ENCODE measurements at places on chromosomes 7 and 10.
A peak's percentile ranks its signal among the peaks of the same experiment; 100 is the strongest.

DNA sequence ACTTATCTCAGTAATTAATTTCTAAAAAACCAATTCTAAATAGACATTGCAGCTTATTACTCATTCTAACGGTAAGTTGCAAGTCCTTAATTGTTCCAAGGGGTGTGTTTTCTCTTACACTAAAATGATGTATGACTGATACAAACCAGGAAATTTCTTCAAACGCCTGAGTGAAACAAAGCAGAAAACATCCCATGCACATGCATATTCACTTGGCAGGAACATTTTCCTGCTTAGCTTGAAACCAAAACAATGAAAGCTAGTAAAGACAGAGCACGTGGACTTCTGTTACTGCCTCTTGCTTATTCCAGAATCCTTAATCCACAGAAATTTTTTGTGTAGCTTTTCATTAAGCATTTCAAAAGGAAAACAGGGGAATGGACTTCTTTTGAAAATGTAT is 187.7 kb downstream of the MTERF1 start:
- DNase-seq = no peak

DNA sequence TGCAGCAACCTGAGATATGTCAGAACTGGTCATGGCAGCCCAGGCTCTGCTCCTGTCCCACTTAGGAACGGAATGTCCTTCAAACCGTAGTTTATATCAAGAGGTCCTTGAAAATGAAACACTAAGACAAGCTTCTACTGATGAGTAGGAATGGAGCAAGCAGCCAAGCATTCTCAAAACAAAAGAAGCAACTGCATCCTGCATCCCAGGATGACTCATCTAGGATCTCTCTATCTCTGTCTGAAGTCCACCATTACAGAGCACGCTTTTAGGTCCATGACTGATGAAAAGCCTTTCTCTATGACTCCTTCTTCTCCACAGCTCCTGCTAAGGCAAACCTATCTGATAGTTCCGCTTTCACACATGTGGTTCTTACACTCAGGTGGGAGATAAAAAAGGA is 16.3 kb downstream of the MBL2 start:
- DNase-seq = no peak

- no peak for DNase-seq
Observed at GRCh38 chr10:46084321-46085165, 38.5 kb upstream of the MSMB start.

DNA sequence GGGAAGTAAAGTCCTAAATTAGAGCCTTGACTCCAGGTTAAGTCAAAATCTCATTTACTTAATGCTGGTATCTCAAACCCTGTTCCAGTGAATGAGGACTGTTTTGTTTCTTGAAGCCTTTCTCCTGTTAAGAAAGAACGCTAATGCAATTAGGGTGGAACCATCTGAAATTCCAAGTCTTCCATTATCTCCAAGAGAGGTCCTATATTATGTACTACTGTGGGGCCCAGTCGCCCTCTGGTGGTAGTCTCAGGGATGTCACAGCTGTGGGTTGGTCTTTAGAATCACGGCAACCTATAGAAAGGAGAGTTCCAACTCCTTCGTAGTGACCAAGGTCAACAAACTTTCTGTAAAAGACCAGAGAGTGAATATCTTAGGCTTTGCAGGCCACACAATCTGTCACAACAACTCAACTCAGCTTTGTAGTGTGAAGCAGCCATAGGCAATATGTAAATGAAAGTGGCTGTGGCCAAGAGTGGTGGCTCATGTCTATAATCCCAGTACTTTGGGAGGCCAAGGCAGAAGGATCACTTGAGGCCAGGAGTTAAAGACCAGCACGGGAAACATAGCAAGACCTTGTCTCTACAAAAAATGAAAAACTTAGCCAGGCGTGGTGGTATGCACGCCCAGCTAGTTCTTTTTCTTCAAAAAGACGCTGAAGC is 9.3 kb downstream of the RPP38 start:
- DNase-seq = peak; percentile 52

GRCh38 chr10:132381741-132382140 is 15.3 kb upstream of the PWWP2B start:
- DNase-seq = no peak

- DNase-seq = no peak
Observed at GRCh38 chr10:108112218-108112617, 947.7 kb upstream of the SORCS1 start.

DNA sequence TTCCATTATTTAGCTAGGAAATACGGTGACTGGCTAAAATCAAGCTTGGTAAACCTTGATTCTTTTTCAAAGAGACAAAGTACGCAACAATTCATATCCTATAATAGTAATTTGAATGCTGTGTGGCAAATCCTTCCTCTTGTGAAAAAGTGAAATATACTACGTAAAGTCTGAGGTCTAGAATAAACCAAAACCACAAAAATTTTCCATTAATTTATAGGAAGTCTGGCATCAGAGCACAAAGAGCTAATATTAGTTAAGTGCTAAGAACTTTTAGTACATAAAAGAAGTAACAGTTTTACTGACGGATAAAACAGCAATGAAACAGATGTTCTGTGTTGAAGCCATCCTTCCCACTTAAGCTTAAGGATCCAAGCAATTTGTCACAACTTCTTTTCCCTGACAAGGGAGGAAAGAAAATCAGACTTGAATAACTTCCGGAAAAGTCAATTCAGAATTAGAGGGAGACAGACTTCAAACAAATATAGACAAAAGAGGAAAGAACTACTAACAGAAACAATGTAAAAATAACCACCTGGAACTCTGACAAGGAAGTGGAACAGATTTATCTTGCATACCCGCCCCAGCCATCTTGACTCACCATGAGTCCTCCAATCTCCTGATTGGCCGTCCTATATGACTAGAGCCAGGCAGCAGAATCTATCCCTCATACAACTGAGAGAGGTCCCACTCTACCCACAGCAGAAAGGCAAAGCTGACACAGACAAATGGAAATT is 34.6 kb downstream of the RHEB start:
- DNase-seq = no peak

DNA sequence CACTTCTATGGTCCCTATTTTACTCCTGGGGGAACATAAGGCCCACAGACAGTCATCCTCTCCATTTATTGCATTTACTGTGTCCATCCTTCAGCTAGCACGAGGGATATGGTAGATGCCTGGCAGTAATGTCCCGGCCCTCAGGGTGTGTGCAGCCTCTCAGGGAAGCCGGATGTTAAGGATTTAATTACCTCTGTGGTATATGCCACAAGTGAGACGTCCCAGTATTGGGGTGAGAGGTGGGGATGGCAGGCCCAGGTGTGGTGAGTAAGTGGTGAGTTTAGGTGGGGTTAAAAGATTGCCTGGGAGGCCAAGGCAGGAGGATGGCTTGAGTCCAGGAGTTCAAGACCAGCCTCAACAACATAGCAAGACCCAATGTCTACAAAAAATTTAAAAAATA is 144.9 kb downstream of the SH3PXD2A start:
- DNase-seq = no peak

GRCh38 chr10:103745341-103746247 is 109.8 kb downstream of the SH3PXD2A start:
- no peak for DNase-seq

- DNase-seq = no peak
Observed at GRCh38 chr7:26526265-26526587, 234.6 kb downstream of the SNX10 start.

DNA sequence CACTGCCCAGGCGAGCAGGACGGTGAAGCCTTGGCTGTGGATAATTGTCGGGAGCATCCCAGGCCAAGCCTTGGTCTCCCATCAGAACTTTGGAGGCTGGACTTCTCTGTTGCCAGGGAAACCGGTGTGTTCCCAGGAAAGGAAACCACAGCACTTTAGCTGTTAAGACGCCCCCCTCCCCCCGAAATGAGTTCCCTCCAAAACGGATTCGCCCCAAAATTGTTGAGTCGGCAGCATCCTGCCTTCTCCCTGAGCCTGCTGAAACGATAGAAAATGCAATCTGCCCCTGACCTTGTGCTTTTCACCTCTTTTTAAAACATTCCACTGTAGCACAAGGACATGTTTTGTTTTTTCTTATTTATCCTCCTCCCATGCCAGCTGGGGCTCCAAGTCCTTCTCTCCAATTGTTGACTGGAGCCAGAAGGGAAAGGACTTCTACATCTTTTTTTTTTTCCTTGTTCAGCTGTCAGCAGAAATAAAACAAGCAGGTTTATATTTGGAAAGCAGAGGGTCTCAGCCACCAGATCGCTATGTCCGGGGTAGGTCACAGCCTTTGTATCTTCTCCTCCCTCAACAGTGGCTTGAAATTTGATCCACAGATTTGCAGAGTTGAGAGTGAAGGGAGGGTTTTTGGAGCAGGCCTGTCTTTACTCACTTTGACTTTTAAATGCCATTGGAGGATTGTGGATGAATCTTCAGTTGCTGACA is 116.5 kb downstream of the ZMIZ1 start:
- DNase-seq = no peak

DNA sequence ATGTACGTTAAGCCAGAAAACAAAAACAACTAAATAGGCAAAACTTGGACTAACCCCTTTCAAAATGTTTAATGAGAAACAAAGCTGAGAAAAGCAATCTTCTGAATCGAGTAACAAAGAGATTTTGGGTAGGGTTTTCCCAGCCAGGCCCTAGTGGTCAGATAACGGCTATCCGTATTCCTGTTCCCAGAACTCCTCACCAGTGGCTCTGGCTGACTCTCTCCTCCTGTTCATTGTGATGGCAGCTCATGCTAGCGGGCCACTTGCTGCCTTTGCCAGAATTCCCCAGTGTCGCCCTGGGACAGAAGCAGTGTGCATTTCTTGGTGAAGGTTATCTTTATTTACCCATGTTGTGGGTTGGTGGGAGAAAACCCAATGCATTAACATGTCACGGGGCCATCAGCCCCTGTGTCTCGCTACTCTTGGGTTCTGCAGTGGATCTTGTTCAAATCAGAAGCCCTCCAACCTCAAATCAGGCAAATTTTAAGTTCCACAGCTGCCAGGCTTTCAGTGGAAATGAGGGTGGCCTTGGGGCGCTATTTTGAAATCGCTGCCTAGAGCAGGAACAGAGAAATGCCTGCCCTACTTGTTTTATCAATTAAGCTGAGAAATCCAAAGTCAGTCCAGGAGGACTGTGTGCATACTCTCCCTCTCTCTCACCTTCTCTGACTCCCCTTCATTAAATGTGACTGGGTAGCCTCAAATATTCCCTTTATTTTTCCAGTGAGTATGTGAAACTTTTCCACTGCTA is 164.5 kb upstream of the NPVF start:
- DNase-seq = no peak

GRCh38 chr7:19275000-19275399 is 129.8 kb upstream of the FERD3L start:
- DNase-seq = no peak

GRCh38 chr10:75401569-75402485 is at the start of gene ZNF503:
ZNF503 (minus strand) TSS chr10:75401764; CDS start chr10:75401419, 345 bp downstream.
- peak; percentile 96 for DNase-seq

Data from NCI-H345 (cell line).